ENCODE measurements at places on chromosomes 16 and 17.

GRCh38 chr16:1159973-1160772 is 7.3 kb downstream of the CACNA1H start:
- DNase-seq, result no peak

GRCh38 chr16:78240459-78241222 is 141.2 kb downstream of the WWOX start:
- no peak for DNase-seq

DNA sequence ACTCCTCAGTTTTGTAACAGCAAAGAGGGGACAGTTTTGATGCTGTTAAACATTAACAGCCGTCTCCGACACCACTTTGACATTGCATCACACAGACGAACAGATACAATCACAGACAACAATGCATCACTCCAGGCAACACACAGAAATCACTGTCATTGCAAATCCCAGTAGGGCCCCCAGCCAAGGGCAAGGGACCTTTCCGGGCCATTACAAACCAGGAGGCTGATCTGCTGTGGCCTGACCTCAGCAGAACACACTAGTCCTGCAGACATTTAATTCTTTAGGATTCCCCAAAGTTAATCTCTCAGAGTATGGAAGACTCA is 136.2 kb upstream of the RCVRN start:
- DNase-seq, result no peak

DNA sequence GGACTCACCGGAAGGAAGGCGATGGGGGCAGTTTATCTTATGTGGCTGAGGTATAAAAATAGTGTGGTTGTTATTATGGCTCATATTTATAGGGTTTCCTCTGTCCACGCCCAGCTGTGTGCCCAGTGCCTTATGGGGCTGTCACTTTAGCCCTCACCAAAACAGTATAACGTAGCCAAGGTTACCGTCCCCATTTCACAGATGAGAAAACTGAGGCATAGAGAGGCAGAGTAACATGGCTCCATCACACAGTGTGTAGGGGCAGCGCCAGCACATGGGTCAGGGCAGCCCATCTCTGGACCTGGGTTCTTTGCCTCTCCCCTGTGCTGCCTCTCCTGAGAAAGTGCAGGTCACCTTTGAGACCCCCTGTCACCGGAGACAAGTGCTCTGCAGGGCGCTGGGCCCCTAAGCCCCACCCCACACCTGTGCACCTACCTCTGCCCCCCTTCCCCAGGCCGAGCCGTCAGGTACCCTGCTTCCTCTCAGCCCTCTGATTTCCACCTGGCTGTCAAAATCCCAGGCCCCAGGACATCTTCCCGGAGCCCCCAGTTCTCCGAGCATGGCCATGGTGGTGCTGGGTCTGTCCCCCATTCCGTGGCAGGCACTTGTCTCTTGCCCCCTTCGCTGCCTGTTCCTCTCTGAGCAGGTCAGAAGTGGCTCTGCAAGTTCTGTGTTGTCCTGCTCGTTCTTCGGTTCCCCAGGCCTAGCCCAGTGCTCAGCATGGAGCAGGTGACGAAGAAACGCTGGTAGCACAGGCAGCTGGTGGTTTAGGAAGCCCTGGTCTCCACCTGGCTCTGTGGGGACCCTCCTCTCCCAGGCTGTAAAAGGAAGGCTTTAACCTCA is 7.2 kb downstream of the KIAA0513 start:
- no peak for DNase-seq

DNA sequence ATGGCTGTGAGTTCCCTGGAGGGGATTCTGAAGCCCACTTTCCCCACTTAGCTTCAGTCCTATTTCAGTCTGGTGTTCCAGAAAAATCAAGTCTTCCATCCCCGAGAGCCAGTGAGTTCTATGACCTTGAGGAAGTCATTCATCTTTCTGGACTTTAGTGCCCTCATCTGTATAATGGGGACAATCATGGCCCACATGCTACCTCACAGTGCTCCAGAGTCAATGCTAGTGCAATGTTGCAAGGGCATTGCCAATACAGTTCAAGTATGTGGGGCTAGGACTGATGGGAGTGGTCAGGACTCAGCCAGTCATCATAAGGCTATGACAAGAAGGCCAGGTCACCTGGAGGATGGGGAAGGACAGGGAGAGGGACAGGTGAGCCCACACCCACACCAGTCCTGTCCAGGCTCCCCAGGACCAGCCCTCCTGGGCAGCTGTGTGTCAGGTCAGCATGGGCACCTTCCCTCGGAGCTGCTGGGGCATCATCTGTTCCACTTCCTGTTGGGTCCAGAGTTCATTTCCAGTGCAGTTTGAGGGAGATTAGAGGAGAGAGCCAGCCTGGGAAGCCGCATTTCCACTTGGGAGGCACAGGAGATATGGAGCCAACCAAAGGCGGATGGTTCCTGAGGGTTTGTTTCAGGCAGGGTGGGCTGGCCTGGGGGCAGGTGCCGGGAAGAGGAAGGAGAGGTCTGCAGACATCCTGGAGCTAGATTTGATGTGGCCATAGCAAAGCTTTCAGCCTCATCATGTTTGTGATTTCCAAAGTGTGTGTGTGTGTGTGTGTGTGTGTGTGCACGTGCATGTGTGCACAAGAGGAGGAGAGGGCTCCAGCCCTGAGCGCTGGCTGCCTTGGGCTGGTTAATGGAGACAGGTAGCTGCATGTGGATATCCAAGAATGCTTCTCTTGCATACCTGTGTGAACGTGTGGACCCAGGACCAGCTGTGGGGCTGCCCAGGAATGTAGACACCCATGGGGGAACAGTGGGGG is 3.9 kb upstream of the WNT9B start:
- DNase-seq, result no peak

DNA sequence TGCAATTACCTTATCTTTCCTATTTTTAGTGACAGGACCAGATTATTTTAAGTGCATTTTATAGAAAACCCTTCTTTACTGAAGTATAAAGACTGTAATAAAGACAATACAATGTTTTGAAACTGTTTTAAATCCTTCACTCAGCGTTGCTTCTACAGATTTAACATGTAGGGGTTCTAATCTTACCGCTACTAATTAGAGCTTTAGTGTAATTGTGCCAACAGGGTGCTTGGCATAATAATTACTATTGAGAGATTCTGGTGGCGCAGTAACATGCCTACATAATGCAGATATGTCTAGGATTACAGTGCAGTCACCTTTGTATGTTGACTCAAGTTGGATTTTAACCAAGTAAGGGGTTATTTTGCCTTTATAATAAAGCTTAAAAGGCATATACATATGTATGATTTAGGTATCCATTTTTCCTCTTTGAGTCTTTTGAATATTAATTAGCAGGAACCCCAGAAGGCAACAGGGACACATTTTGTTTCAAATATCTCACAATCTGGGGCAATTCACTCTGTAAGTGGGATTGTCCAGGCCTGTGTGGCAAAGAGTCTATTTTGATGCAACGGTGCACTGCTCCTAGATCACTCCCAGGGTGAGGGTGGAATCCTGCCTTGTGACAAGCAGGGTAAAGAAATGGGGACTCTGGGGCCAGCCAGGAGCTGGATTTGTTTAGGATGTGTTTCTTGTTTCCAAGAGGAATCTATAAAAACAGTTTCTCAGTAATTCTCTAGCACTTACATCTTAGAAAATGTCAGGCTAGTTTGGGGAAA is 604.7 kb upstream of the SALL1 start:
- no peak for DNase-seq

GRCh38 chr17:82780195-82780594 is 28.3 kb downstream of the TBCD start:
- DNase-seq, result no peak

GRCh38 chr17:73952480-73953205 is 250.8 kb upstream of the RPL38 start:
- DNase-seq, result peak; percentile 32

GRCh38 chr16:73107371-73107770 is 59.4 kb upstream of the ZFHX3 start:
- DNase-seq, result no peak
